Osteocyte (in vitro differentiated cells): ENCODE measurements at places on chromosomes 6 and 20. TPM values are rescaled to one million over a fixed set of nuclear protein-coding genes. Genes with fewer than 3 reads are reported as not detected.

The ATP6V1G2 gene
- total RNA-seq: 8.8 and 9.0 TPM in 2 replicates

- H3K36me3 ChIP-seq: no peaks in the 10 kb centered on the region
- no peak overlapping the region for H3K4me3 ChIP-seq
- no peaks in the 10 kb centered on the region for H3K27me3 ChIP-seq
- peaks cover 50% of the 10 kb centered on the region for H3K4me1 ChIP-seq
- H3K27ac ChIP-seq: peak overlapping the region; percentile 91
- peak; percentile 30 for DNase-seq
Observed at GRCh38 chr20:23268792-23269354, 81.7 kb upstream of the NXT1 start.

- no peak overlapping the region for H3K27ac ChIP-seq
- H3K27me3 ChIP-seq: no peaks in the 10 kb centered on the region
- DNase-seq: no peak
- H3K4me1 ChIP-seq: peaks cover 29% of the 10 kb centered on the region
Observed at GRCh38 chr6:121430514-121431460, 4.7 kb upstream of the GJA1 start.

- H3K27me3 ChIP-seq: no peaks in the 10 kb centered on the region
- H3K36me3 ChIP-seq: no peaks in the 10 kb centered on the region
- no peak for DNase-seq
- H3K27ac ChIP-seq: no peak overlapping the region
- no peak overlapping the region for H3K4me3 ChIP-seq
Observed at GRCh38 chr6:63307581-63308246, 12.1 kb downstream of the LGSN start.

DNA sequence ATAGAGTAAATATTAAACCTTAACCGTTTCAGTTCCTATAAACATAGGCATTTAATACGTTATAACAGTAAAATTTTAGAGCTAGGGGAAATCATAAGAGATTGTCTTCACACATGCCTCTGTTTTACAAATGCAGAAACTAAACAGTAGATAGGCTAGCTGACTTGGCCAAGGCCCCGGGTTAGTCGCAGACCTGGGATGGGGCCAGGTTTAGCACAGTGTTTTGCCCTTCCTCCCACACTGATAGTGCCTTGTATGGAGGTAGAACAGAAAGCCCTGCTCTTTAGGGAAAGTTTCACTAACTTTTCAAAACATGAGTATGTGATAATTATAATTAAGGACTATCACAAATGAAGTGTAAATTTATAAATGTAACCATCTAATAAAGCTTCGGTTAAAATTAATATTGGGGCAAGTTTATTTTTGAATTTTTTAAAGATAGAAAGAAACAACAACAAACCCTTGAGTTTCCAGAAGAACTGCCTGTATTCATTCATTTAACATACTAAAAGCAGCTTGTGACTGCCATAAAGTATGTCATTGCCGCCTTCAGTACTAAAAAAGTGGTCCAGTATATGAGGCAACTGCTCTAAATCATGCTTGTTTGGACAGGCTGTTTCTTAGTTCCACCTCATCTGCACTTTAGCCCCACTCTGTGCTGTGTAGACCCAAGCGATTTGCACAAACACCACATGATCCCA is 62.5 kb upstream of the LOC128125822 start:
- no peak overlapping the region for H3K4me3 ChIP-seq
- no peaks in the 10 kb centered on the region for H3K36me3 ChIP-seq
- no peaks in the 10 kb centered on the region for H3K4me1 ChIP-seq

- DNase-seq: no peak
- no peak overlapping the region for H3K4me3 ChIP-seq
- H3K4me1 ChIP-seq: peaks cover 17% of the 10 kb centered on the region
- peaks cover 15% of the 10 kb centered on the region for H3K36me3 ChIP-seq
Observed at GRCh38 chr20:20492521-20493332, 124.8 kb downstream of the INSM1 start.

The SLPI gene
- total RNA-seq: not detected in 2 replicates

- no peaks in the 10 kb centered on the region for H3K27me3 ChIP-seq
- peaks cover 9% of the 10 kb centered on the region for H3K4me1 ChIP-seq
- no peak overlapping the region for H3K27ac ChIP-seq
- H3K36me3 ChIP-seq: peaks cover 23% of the 10 kb centered on the region
- no peak for DNase-seq
Observed at GRCh38 chr6:37303891-37304503, 46.1 kb upstream of the TMEM217 start.

The GATA5 gene
- not detected in 2 replicates for total RNA-seq

The INSM1 gene
- total RNA-seq: not detected in 2 replicates

DNA sequence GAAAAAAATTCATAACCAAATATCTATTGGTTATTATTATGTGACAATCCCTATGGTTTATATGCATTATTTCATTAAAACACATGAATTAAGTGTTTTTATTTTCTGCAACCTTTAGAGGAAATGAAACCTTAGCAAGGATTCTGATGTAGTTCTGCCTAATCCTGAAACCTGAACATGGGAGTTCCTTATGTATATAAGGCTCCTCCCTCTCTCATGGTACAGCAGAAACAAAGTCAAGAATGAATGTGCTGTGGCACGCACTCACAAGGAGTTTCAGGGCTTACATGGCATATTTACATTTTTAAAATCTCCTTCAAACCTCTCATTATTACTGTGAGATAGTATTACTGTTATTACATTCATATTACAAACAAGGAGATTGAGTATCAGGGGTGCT is 426.4 kb upstream of the CITED2 start:
- no peaks in the 10 kb centered on the region for H3K27me3 ChIP-seq
- H3K4me1 ChIP-seq: no peaks in the 10 kb centered on the region
- no peak overlapping the region for H3K27ac ChIP-seq
- no peak overlapping the region for H3K4me3 ChIP-seq

GRCh38 chr6:117169064-117169665 is 96.2 kb upstream of the VGLL2 start:
- H3K36me3 ChIP-seq: no peaks in the 10 kb centered on the region
- peaks cover 11% of the 10 kb centered on the region for H3K4me1 ChIP-seq
- H3K4me3 ChIP-seq: no peak overlapping the region
- no peaks in the 10 kb centered on the region for H3K27me3 ChIP-seq
- DNase-seq: no peak

The NKX2-4 gene
- not detected in 2 replicates for total RNA-seq

- H3K36me3 ChIP-seq: peaks cover 8% of the 10 kb centered on the region
- peak overlapping the region; percentile 23 for H3K4me3 ChIP-seq
Observed at GRCh38 chr6:130500693-130501092, 134.9 kb downstream of the TMEM200A start.

GRCh38 chr20:47067776-47068175 is 173.1 kb downstream of the EYA2 start:
- no peak overlapping the region for H3K4me3 ChIP-seq
- peaks cover 7% of the 10 kb centered on the region for H3K27me3 ChIP-seq
- no peak for DNase-seq
- no peak overlapping the region for H3K27ac ChIP-seq

The CHD6 gene
- 45.0 and 51.4 TPM in 2 replicates for total RNA-seq

The TAAR5 gene
- not detected in 2 replicates for total RNA-seq

DNA sequence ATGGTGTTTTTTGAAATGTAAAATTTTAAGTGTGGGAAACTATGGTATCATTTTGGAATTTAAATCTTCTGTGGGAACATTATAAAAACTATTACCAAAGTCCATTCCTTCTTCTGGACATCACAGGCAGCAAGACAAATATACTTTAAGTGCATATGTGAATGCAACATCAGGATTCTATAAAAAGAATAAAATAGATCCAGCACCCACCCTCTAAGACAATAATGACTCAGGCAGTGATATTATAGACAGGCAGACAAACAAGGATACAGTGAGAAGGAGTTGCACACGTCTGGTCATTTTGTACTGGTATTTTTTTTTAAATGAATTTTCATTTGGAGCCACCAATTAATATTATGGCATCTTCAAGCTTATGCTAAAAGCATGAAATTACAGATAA is 21.1 kb upstream of the NEDD9 start:
- no peaks in the 10 kb centered on the region for H3K27me3 ChIP-seq
- H3K27ac ChIP-seq: peak overlapping the region; percentile 85
- H3K4me3 ChIP-seq: no peak overlapping the region
- peaks cover 47% of the 10 kb centered on the region for H3K4me1 ChIP-seq
- no peak for DNase-seq

The COL21A1 gene
- total RNA-seq: 48.0 and 60.0 TPM in 2 replicates

GRCh38 chr6:136228814-136229213 is 21.3 kb downstream of the MTFR2 start:
- no peak overlapping the region for H3K4me3 ChIP-seq
- H3K36me3 ChIP-seq: no peaks in the 10 kb centered on the region
- no peaks in the 10 kb centered on the region for H3K27me3 ChIP-seq
- H3K27ac ChIP-seq: no peak overlapping the region
- H3K4me1 ChIP-seq: peaks cover 19% of the 10 kb centered on the region
- no peak for DNase-seq

DNA sequence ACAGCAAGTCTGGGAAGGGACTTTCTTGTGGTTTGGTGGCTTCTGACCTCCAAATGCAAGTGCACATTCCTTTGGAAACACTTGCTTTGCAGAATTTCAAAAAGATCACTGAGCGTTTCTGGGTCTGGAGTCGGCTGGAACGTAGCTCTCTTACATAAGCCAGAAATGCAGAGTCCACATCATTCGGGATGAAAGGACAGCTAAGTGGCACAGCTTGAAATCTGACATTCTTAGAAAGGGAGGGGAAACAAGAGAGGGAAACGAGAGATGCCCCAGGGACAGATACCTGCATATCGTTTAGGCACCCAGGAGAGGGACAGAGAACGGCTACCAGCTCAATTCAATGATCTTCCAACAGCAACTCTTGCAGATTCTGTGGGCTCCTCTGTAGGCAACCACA is 118.7 kb downstream of the NFATC2 start:
- H3K27ac ChIP-seq: no peak overlapping the region
- H3K36me3 ChIP-seq: no peaks in the 10 kb centered on the region
- H3K4me1 ChIP-seq: peaks cover 13% of the 10 kb centered on the region

DNA sequence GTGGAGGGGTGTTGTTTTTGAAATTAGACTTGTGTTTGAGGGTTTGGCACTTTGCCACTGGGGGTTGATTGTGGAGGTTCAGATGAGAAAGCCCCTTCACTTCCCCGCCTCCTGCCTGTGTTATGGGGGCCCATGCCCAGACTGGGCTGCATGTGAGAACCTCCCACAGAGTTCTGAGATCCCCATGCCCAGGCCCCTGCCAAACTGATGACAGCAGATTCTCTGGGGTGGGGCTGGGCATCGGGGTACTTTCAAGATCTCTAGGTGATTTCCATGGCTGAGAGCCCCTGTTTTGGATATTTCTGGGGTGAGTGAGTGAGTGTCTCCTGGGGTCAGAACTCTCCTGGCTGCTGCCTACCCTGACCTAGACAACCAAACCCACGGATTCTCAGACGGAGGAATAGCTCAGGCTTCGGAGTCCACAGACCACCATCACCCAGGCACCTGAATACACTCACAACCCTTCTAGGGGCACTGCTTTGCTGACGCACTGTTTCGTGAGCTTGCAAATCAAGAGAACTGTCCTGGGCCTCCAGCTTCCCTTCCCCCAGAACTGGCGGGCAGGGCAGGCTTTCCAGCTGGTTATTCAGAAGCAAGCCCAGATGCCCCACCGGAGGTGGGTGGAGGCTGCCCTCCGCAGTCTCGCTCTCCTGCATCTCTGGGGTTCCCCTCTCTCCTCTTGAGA is 6.3 kb downstream of the BCAS1 start:
- H3K36me3 ChIP-seq: no peaks in the 10 kb centered on the region
- no peak overlapping the region for H3K4me3 ChIP-seq
- no peaks in the 10 kb centered on the region for H3K4me1 ChIP-seq
- DNase-seq: no peak

The SAYSD1 gene
- 17.6 and 18.1 TPM in 2 replicates for total RNA-seq

GRCh38 chr6:68296126-68296525 is 339.0 kb upstream of the ADGRB3 start:
- no peak overlapping the region for H3K27ac ChIP-seq
- peaks cover 5% of the 10 kb centered on the region for H3K4me1 ChIP-seq
- H3K4me3 ChIP-seq: no peak overlapping the region
- H3K36me3 ChIP-seq: peaks cover 11% of the 10 kb centered on the region
- H3K27me3 ChIP-seq: no peaks in the 10 kb centered on the region

DNA sequence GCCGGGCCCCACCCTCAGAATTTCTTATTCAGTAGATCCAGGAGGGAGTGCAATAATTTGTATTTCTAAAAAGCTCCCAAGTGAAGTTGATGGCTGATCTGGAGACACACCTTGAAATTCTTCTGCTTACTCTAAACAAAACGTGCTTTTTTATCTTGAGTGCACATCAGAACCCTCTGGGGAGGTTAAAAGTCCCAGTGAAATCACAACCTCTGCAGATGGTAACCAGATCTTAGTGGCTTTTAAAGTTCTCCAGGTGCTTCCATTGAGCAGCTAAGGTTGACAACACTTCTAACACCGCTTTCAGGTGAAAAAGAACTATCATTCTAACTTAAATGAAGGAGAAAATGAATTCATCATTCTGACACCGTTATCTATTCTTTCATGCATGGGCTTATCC is 45.6 kb upstream of the ESR1 start:
- DNase-seq: no peak
- H3K27ac ChIP-seq: no peak overlapping the region

DNA sequence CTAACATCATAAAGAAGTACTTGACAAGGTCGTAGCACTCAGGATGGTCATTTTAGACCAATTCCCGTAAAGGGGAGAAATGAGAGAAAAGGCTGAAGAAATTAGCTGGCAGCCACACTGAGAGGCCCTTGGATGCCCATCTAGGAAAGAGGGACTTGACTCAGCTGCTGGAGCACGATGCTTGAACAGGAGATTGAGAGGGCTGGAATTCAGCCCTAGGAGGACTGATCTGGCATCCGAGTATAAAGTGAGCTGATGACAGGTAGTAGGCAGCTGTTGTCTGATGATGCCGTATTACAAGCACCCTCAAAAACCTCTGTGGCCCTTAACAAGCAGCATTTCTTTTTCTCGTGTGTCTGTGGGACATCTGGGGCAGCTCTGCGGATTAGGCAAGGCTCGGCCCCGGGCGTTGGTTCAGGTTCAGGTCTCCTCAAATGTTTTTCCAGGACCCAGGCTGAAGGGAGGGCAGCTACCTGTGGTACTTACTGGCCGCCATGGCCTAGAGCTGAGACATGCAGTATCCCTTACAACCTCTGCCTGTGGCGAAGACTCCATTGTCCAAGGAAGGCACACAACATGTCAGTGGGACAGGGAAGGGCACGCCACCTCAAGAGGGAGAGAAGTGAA is 219.6 kb upstream of the SNX9 start:
- no peak overlapping the region for H3K27ac ChIP-seq
- DNase-seq: no peak
- H3K4me3 ChIP-seq: no peak overlapping the region
- no peaks in the 10 kb centered on the region for H3K27me3 ChIP-seq
- H3K4me1 ChIP-seq: peaks cover 16% of the 10 kb centered on the region
- no peaks in the 10 kb centered on the region for H3K36me3 ChIP-seq

GRCh38 chr6:100322886-100323285 is 141.8 kb downstream of the SIM1 start:
- no peak overlapping the region for H3K4me3 ChIP-seq
- no peak for DNase-seq
- no peak overlapping the region for H3K27ac ChIP-seq
- H3K36me3 ChIP-seq: peaks cover 2% of the 10 kb centered on the region
- H3K27me3 ChIP-seq: no peaks in the 10 kb centered on the region
- peaks cover 18% of the 10 kb centered on the region for H3K4me1 ChIP-seq

The ALDH5A1 gene
- total RNA-seq: 6.6 and 7.8 TPM in 2 replicates

The BPI gene
- 7.7 and 8.5 TPM in 2 replicates for total RNA-seq

- H3K4me1 ChIP-seq: peaks cover 27% of the 10 kb centered on the region
- H3K27me3 ChIP-seq: peaks cover 2% of the 10 kb centered on the region
- DNase-seq: no peak
- no peak overlapping the region for H3K27ac ChIP-seq
- H3K4me3 ChIP-seq: no peak overlapping the region
Observed at GRCh38 chr6:22142856-22143255, 154.0 kb downstream of the PRL start.
